ENCODE measurements at places on chromosomes 6 and 20.

DNA sequence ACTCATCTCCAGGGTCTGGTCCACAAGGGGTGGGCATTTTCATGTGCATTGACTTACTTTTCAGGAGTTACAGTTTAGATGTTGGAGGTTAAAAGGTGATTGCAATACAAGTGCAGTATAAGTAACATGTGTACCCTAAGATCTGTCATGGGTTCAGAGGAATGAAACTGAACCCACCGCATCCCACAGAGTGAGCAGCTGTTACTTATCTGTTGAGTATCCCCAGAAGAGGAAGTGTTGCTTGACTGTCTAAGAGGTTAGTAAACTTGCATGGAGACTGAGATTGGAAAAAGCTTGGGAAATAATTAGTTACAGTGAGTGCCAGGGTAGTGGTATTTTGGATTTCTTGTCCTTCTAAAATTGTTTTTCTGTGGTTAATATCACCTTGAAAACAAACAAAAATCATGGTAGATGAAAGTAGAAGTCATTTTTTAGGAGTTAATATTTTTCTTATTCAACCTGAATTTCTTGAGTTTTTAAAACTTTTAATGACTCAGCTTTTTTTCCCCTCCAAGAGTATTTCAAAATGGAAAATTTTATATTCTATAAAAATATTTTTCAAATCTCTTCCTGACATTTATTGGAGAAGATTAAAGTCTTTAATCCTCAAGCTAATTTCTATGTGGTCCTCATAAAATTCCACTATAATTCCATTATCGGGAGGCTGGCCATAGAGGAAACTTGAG is 306.1 kb downstream of the ZNF217 start:
- no peak for DNase-seq

GRCh38 chr6:121205569-121205968 is 128.7 kb downstream of the TBC1D32 start:
- no peak for DNase-seq

GRCh38 chr6:42257614-42258013 is 40.0 kb upstream of the MRPS10 start:
- DNase-seq, result no peak

DNA sequence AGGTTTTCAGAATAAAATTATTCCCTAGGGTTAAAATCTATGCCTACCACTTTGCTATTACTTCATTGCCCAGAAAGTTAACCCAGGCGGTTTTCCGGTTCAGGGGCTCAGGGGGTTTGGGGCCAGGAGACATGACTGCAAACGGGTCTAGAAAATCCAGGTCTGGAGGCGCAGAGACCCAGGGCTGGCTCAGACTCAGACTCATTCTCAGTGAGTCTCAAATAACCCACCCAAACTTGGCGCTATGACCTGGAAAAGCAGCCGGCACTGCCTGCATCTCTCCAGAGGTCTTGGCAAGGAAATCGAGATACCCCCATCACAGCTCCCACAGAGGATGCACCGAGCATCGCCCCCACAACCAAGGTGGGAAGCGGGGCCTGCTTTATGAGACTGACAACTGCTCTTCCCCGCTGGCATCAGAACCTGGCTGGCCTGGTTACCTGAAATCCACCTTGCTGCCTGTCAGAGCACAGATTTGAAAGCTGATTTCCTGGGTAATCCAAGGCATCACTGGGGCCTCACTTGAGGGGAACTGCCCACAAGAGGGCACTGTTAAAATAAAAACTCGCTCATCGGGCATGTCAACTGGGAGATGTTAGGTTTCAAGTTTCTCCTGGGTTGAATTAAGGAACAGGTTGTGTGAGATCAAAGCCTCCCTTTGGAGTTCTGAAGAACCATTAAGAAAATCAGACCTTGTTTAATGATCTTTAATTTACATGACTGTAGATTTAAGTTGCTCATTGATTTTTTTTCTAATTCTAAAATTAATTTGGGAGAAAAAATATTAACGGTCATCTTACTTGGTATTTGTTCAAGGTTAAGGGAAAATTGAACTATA is 55.1 kb downstream of the KIF16B start:
- peak; percentile 58 for DNase-seq

- no peak for DNase-seq
Observed at GRCh38 chr20:64098471-64099013, 8.8 kb downstream of the NPBWR2 start.

- DNase-seq, result peak; percentile 25
Observed at GRCh38 chr20:36950414-36951197, 902 bp downstream of the SAMHD1 start.

DNA sequence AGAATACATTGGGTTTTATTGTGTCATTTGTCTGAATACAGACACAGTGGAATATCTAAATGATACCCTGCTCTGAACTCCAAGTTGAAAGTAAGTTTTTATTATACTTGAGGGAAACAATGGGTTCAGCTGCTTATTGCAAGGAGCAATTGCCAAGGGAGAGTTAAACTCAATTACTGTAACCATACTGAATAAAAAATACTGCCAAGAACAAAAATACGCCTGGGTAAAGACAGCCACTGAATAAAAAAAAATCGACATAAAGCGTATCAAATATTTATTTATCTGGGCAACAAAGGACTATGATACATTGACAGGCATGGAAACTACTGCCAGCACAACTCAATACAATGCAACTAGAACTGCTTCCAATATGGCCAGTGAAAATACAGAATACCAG is 18.1 kb downstream of the TFAP2A start:
- DNase-seq, result no peak

DNA sequence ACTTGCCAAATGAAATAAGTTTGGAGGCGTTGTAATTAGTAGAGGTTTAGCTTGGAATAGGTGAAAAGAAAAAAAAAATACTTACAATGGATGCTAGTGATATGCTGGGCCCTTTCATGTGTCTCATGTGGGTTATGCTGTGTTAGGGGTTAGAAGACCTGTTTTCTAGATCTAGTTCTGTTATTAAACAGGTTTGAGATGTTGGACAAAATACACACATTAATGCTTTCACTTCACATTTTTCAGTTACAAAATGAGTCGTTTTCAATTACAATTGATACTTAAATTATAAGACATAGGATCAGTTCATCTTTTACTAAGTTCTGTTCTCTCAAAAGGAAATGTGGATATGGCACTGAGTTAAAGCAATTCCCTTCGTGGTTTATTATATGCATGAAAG is 509.8 kb downstream of the EPM2A start:
- no peak for DNase-seq

DNA sequence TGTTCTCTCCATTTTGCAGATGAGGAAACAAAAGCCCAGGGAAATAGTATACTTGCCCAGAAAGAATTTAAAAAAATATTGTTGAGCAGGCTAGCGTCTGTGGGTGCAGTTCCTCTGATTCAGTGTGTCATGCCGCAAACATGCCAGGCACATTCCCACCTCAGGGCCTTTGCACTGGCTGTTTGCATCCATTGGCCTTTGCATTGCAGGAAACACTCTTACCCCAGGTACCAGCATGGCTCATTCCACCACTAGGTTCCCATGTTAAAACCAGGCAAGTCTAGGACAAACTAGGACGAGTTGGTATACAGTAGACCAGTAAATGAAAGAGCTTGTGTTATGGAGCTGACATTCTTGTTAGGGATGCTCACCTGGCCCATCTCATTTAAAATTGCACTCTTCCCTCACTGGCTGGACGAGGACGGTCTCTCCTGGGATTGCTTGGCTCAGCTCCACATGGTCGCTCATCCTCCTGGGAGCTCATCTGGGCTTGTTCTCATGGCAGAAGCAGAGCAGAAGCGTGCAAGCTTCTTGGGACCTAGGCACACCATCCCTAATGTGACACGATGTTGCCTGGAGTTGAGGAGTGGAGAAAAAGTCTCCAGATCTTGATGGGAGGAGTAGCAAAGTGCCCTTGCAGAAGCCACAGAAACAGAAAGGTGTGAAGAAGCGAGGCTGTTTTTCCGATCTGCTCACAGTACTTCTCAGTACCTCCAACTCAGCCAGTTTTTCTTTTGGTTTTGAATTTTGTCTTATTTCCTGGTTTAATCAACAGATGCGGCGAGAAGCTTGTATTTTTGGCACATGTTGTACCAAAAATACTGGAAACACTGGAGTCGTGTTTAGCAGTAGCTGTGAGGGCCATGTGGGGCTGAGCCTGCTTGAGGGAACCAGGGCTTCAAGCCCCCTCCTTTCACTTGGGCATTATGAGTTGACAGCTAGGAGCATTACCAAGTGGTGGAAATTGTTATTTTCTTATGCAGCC is 13.9 kb downstream of the ZNF831 start:
- no peak for DNase-seq

- DNase-seq, result no peak
Observed at GRCh38 chr6:134010974-134011373, 41.5 kb downstream of the SLC2A12 start.

DNA sequence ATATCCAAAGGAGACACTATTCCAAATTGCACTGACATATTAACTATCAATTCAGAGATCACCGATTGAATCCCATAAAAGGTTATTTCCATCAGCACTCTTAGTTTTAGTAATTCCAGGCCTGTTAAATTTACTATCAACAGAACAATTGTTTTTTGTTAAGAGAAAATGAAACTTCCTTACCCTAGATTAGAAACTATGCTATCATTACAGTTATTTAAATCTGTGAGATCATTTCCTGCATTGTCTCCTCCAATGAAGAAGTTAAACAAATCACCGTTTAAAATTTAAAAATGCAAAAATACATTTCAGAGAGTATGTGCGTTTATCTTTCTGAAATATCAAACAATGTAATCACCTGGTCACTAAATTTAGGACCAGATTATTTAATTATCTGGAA is 57.5 kb downstream of the HIVEP2 start:
- DNase-seq, result no peak

DNA sequence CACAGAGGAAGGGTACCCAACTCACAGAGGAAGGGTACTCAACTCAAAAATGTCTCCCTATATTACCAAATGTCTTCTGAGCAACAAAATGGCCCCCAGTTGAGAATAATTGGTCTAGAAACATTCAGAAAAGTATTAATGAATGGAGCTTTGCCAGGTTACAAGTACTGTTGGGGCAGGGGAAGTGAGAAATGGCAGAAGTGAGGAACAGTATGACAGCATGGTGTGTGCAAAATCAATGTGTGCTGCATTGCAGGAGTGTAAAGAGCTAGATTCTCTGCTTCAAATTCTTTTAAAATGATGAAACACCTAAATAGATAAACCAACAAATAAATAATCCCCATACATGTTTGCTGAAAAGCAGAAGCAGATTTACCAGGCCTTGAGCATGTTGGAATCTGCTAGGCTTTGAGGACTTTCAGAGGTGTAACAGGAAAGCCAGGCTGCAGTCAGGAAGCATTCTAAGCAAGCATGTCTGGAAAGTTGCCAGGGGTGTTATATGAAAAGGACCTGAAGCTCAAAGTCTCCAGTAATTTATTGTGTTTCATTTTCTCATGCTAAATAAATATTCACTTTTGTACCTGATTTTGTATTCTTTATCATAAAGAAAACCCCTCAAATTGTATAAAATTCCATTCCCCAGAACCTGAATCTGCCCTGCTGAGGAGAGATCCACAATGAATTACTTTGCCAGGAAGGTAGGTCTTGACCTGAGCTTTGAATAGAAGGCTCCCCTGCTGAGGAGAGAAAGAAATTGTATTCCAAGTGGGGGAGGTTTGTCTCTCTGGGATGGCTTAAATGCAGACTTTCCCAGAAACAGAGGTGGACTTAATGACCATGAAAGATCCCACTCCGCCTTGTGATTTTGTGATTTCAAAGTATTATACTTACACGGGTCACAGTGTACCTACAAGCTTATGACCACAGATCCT is 265.0 kb upstream of the MARCKS start:
- DNase-seq, result peak; percentile 30

DNA sequence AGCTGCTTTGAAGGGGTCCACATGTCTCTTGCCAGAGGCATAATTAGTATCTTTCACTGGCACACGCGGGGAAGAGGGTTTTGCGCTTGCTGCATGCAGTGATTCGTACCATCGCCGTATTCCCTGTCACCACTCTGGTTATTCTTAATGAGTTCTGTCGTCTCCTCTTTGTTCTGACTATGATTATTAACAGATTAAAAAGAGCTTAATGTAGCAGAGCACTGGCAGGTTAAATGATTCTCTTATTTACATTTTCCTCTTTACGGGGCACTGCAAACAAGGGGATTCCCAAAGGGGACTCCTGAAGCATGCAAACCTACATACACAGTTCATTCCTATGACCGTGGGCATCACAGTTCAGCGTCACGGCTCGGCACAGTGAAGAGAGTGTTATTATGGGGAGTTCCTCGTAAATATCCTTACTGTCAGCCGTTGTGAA is 204.8 kb downstream of the DTNBP1 start:
- no peak for DNase-seq

GRCh38 chr6:44225579-44226325 is 2.4 kb downstream of the SLC29A1 start:
- DNase-seq, result peak; percentile 93

DNA sequence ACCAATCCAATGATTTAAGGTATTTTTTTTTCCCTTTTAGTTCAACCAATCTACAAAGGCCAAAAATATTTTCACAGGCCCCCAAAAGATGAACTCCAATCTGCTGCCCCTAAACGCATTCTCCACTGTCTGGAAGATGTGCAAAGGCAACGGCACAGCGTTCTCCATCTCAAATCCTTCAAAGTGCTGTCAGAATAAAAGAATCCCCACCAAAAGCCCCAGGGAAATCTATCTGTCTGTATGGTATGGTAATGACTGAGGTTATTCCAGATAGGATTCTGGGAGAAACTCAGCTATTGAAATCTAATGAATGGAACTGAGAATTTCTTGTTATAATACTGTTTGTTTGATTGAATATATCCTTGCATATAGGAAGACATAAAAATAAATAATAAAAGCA is 217.8 kb upstream of the CCN2 start:
- DNase-seq, result no peak

DNA sequence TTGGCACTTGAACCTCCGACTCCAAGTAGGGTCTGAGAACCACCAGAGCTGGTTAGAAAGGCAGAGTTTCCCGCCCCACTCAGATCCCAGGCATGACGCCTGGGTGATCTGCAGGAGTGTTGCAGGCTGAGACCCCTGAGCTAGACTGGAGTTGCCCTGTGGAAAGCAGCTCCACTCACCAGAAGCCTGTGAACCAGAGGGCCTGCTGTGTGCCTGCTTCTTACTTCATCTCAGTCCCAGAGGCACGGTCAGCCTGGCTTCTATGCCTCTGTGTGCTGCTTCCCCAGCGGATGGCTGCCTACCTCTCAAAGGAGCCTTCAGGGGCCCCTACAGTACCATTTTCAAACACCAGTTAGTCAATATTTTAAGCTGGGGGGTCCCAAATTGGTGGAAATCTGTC is 15.6 kb upstream of the CCN6 start:
- DNase-seq, result no peak

GRCh38 chr6:121437851-121438651 is 2.6 kb downstream of the GJA1 start:
- peak; percentile 14 for DNase-seq

GRCh38 chr6:42042108-42042507 is 8.2 kb upstream of the TAF8 start:
- peak; percentile 61 for DNase-seq

GRCh38 chr6:112253841-112254816 is at the start of gene LAMA4:
Gene LAMA4, minus strand, starts transcription at chr6:112254567. Its CDS starts 417 bp downstream, at chr6:112254150.
- peak; percentile 46 for DNase-seq

- no peak for DNase-seq
Observed at GRCh38 chr20:46122516-46123481, 4.7 kb downstream of the CD40 start.

- no peak for DNase-seq
Observed at GRCh38 chr6:7604003-7604402, 14.0 kb downstream of the SNRNP48 start.

- DNase-seq, result no peak
Observed at GRCh38 chr6:101386982-101387381, 6.5 kb upstream of the GRIK2 start.

- DNase-seq, result no peak
Observed at GRCh38 chr20:60999250-60999649, 252.8 kb upstream of the CDH4 start.

Data from hematopoietic multipotent progenitor cell treated with erythropoietin and hydrocortisone succinate and interleukin-3 and kit ligand, for 4 days (in vitro differentiated cells).